ENCODE measurements at places on chromosomes 5 and 9.

DNA sequence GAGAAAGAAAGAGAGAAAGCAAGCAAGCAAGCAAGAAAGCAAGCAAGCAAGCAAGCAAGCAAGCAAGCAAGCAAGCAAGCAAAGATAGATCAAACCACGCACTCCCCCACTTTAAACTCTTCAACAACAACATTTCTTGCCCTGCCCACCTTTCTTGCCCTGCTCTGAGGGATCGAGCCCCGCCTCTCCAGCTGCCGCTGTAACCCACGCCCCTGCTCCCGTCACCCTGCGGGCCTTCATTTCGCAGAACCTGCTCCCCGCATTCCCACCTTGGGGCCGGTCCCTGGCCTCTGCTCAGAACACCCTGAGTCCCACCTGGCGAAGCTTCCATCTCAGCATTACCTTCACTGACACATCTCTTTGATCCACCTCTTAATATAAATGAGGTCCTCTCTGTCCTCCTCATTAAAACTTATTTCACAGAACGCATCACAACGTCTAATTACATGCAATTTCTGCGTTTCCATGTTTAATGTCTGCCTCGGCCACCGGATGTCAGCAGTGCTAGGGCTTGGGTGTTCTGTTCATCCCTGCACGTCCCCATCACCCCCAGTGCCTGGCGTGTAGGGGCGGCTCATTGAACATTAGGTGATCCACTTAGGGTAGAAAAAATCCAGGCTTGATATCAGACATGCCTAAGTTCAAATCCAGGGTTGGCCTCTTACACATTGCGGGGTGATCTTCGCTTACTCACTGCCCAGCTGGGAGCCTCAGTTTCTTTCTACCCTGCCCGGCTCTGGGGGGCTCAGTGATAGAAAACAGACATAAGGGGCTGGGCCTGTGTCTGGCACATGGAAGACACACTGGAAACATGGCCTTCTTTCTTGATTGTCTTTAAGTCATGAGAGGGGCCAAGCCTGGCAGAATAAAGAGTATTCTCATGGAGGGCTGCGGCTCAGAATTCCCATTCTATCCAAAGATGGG lies 187.6 kb downstream of the DAB2IP start:
- no peak for DNase-seq

DNA sequence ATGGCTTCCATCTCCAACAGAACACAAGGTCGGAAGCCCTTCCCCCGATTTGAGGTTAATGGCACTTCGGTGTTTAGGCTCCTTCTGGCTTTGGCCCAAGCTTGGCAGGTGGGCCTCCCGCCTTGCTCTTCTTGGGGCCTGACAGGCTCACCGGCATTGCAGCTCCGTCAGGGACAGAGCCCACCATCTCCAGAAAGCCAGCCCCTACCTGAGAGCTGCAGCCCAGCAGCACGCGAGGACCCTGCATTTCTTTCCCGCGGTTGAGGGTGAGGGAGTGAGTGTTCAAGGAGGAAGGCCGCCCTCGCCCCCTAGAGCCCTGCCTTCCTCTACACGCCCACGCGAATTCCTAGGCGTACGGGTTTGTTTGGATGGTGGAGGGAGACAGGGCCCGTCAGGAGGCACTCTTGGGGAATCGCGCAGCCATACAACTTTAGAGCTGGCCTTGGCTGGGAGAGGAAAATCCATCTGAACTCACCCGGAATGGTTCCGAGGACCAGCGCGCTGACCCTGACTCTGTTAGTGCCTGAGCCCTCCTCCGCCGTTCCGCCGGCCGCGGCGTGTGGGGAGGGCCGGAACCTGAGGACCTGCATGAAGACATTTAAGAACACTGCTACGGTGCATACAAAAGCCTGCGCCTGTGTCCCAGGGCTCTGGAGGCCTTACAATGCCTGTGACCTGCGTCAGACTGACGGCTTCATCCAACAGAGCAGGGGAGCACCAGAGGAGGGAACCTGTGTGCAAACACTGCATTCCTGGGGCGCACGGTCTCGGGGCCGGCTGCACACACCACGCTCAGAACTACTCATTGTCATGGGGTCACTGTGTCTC lies 73.8 kb downstream of the MRPL36 start:
- peak; percentile 8 for DNase-seq

GRCh38 chr5:147882586-147883313 lies 4.2 kb downstream of the SCGB3A2 start:
- peak; percentile 45 for DNase-seq

DNA sequence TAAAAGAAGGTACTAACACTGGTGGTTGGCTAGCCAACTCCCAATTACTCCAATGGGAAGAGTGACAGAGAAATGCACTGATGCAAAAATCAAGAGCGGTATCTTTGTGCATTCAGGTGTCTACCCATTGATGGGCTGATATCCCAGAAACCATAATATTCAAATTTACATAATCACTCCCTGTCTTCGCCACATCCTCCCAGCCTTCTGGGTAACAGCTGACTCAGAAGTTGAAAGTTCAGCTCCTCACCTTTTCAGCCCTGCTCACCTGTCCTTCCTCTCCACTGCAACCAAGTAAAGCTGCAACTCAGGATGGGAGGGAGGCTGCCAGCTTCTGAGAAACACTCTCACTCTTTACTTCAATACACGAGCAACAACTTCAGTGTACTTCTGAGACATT lies 6.9 kb downstream of the SUSD1 start:
- DNase-seq = no peak

DNA sequence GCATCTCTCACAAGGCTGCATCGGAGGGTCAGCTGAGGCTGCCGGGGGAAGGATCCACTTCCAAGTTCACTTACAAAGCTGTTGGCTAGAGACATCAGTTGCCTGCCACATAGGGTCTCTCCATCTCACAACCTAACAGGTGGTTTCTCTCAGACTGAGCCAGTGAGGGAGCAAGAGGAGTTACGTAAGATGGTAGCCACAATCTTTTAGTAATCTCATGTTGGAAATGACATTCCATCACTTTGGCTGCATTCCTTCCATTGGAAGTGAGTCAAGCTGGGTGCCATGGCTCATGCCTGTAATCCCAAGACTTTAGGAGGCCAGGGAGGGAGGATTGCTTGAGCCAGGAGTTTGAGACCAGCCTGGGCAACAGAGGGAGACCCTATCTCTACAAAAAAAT lies 7.4 kb upstream of the GRK6 start:
- DNase-seq = no peak

DNA sequence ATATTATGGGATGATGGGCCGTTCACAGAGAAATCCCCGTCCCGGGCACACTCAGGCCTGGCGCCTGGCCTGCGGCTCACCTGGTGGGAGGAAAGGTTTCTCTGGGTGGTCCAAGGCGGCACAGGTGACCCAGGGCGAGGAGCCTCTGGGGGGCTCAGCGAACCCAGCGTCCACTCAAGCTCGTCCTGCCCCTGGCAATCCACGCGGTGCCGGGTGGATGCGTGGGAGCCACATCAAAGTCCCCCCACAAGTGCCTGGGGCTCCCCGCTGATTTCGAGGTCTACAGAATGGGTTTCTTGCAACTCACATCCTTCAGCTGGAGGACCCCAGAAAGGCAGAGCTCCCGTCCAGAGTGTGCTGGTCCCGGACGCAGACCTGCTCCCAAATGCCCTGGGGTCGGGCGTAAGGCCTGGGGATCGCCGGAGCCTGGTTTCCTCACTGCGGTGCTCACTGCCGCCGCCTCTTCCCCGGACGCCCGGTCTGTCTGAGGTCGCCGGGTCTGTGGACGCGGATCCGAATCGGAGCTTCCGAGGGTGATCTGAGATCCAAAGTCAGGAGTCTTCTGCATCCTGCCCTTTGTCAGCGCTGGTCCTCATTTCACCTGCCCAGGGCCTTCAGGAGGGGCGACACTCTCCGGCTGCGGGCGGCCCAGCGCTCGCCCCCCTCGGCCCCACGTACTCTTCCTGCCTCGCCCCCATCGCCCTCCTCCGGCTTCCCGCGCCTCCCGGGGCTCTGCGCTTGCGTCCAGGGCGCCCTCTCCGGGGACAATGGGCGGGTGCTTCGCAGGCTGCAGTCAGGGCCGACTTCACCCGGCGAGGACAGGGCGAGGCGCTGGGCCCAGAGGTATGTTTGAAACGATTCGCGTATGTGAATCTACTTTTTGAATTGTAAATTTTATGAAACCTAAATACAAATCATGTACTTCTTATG lies 20.0 kb upstream of the RUFY1 start:
- DNase-seq = peak; percentile 39

DNA sequence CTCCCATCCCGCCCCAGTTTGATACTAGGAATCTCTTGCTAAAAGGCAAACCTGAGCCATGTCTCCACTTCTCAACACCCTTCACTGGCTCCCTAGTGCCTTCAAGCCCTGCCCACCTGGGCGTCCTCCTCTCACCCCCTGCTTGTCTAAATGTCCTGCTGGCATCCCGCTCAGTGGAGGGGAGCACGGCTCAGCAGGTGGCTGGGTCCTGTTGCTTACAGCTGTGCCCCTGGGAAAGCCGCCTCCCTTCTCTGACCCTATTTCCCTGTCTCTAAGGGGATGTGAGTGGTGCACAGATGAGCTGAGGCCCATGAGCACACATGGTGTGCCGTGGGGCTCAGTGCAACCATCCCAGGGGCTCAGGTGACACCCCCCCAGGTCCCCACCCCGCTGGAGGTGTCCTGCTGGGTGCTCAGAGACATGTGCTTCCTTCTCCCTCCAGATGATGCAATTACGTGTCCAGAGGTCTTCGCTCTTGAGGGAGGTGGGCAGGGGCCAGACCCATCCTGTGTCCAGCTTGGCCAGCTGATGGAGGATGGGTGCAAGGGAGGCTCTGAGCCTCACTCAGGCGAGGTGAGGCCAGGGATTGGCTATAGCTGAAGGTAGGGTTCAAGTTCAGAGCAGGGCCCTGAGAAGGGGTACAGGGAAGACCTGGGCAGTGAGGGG lies 24.1 kb downstream of the FLT4 start:
- no peak for DNase-seq

DNA sequence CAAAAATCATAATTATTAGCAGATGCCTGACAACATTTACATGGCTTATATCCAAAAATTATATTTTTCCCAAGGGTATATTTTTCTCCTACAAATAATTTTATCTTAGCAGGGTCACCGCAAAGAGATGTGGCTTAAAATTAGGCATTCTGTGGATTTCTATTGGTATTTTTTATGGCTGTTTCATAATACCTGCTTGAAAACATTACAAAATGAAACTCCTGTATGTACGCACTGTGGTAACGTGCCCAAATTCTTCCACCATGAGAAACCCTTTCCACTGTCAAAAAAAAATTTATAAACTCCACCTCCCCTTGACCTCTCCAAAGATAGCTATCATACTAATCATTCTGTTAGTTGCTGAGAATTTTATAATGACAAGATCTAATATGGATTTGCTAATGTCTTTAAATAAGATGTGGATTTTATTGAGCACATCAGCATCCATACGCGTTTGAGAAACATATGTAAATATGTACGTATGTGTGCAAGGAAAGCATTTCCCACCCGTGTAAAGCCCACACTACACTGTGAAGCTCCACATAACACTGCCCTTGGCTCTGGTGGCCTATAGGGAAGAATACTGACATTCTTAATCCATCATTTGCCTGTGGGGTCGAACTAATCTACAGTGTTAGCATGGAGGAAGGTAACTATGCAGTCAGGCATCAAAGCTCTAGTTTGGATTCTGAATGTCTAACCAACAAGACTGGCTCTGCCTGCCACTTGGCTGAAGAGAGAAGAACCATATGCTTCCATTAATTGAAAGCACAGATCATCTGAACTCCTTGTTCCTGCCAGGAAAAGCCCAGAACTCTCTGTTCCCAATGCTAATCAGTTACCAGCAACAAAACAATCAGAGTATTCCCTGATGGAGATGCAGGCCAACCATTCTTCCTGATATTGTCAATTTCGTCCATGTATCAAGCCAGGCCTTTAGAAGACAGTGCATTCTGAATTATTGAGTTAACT lies 244.7 kb downstream of the SPOCK1 start:
- DNase-seq = no peak

DNA sequence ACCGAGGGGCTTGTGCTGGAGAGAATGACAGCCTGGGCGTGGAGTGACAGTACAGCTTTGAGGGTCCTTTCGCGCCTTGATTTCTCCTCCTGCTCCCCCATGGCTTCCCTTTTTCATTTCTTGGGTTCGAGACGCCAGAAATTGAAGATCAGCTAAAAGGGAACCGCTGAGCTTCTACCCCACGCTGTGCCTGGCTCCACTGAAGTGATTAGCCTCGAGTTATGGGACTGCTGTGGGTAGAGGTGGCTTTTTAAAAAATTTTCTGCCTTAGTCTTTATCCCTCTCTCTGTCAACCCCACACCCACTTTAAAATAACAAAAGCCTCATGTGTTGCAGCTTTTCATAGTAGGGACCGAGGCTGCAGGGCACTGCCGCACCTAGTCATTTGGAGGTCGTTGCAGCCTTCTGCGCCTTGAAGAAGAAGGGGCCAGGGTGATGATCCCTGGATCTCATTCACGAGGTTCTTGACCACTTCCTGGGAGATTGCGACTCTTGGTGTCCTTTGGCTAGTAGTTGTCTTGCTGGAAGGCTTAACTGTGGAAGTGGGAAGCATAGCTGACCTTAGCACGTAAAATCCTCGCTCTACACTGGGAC lies 603 bp downstream of the PPIP5K2 start:
- DNase-seq = peak; percentile 27

GRCh38 chr5:102856389-102856777 lies 101.3 kb downstream of the PAM start:
- DNase-seq = no peak

DNA sequence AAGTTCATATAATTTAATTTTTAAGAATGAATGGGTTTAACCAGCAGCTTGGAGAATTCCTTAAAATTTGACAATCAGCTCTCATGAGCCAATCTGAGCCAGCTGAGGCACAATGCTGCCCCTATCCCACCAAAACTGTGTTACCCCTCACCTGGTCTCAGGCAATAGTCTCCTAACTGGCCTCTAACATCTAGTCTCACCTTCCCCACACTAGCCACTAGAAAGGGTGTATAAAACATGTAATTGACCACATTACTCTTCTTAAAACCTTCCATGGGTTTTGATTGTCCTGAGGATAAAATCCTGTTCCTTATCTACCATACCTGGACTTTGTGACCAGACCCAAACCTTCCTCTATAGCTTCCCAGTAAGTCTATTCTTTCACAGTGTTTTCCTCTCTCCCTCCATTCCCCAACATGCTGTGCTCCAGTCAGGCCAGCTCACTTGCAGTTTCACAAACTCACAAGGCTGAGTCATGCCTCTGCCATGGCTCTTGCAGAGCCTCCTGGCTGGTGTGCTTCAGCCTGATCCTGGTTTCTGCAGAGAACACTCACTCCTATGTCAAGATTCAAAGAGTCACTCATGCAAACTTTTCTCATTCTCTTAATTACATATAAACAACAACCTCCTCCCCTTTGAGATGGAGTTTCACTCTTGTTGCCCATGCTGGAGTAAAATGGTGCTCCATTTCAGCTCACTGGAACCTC lies 16.0 kb upstream of the ZCCHC7 start:
- no peak for DNase-seq

Data from cardiac muscle cell (in vitro differentiated cells and primary cell).